ENCODE measurements at places on chromosomes 13 and 19.

GRCh38 chr13:78764665-78765064, 105.7 kb upstream of the OBI1 start:
- DNase-seq: no peak

DNA sequence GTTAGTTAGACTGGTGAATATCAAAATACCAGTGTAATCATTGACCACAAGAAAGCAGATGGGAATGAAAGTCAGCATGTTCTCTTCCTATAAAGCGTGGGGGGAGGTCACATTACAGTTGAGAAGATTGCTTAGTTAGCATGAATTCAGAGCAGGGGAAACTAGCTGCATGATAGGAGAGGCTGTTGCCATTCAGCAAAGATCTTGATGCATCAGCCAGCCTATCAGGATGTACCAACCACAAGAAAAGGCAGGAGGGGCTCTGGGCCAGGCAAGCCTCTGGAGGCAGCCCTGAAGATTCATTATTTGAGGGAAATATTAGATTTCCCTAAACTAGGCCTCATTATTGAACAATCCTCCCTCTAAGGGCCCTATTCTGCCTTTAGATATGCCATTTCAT, 5.0 kb upstream of the MTMR6 start:
- no peak for DNase-seq

DNA sequence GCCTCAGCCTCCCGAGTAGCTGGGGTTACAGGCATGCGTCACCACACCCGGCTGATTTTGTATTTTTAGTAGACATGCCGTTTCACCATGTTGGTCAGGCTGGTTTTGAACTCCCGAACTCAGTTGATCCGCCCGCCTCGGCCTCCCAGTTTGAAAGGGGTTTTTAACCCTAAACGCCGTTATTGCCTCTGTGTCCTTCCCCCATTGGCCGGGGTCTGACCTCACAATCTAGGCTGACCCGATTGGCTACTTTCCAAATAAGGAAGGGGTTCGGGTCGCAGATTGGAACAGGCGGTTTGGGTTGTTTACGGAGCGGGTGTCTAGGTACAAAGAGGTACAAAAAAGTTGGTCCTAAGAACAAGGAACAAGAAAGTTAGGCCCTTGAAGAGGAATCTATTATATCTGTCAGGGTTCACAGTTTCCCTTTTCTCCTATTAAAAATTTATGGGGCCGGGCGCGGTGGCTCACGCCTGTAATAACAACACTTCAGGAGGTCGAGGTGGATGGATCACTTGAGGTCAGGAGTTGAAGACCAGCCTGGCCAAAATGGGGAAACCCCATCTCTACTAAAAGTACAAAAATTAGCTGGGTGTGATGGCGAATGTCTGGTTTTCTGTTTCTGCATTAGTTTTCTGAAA, 1.0 kb downstream of the ZNF253 start:
- peak; percentile 20 for DNase-seq

DNA sequence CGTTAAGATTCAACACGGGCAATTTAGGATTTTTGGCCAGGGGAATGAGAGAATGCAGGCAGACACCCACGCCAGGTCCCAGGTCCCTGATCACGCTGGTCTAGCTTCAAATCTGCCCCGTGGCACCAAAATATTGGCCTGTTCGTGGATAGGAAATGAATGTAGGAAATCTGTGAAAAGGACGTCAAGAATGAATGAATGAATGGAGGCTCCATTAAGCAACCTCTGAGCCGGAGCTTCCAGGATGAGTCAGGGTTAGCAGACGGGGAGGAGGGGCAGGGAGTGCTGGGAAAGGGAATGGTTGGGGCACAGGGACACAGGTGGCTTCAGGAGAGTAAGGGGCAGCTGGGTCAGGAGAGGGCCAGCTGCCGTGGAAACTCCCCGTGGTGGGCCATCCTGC, 4.2 kb downstream of the SULT2B1 start:
- no peak for DNase-seq

- DNase-seq: no peak
Observed at GRCh38 chr13:75486146-75487062, 4.4 kb upstream of the TBC1D4 start.

GRCh38 chr19:19531951-19532805, 3.5 kb downstream of the YJEFN3 start:
- DNase-seq: peak; percentile 82

- DNase-seq: no peak
Observed at GRCh38 chr13:101572456-101572855, 120.0 kb downstream of the ITGBL1 start.

- no peak for DNase-seq
Observed at GRCh38 chr19:30426864-30427263, 54.7 kb downstream of the ZNF536 start.

DNA sequence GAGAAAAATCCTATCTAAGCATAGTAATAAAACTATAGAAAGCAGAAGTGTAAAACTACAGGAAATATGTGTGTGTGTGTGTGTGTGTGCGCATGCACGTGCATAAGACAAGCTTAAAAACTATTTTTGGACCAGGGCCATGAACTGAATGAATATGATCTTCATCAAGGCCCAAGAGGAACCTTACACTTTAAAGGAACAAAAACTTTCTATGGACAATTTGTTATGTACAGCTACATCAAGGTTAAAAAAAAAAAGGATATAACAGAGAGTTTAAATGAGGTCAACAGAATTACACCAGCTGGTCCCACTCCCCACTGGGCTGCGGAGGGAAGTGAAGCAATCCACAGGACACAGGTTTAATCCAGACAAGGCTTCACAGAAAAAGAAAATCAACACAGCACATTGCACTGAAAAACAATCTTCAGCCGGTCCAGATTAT, 151.1 kb downstream of the LHFPL6 start:
- DNase-seq: no peak

- no peak for DNase-seq
Observed at GRCh38 chr13:48233889-48234488, 983 bp downstream of the ITM2B start.

DNA sequence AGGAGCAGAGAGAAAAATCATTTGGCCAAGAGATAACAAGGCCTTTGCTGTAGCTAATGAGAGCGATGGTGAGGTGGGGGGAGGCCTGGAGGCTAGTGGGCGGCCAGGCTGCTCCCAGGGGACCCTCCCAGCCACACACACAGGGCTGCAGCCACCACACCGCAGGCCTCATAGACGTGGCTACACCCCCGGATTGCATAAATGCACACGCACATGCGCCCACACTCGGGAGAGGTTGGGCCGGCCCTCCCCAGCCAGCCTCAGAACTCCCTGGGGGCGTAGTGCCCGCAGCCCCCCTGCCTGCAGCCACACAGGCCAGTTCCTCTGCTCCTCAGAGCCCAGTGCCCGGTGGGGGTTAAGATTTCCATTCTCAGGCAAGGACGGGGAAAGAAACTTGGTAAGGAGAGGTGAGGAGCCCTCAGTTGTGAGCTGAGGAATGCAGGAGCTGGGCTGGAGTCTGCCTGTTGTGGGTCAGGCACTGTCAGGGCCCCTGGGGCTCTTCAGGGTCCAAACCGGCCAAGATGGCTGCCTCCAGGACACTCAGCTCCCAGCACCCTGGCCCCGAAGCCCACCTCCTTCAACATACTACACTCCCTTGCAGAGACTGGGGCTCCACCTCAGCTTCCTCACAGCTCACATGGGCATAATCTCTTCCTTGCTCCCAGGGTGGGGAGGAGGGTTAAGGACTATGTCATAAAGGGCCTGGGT, 8.0 kb downstream of the PTH2 start:
- DNase-seq: no peak

GRCh38 chr19:9075064-9075949, 11.6 kb upstream of the OR1M1 start:
- no peak for DNase-seq

- DNase-seq: no peak
Observed at GRCh38 chr19:28500296-28500695, 712.7 kb downstream of the UQCRFS1 start.

DNA sequence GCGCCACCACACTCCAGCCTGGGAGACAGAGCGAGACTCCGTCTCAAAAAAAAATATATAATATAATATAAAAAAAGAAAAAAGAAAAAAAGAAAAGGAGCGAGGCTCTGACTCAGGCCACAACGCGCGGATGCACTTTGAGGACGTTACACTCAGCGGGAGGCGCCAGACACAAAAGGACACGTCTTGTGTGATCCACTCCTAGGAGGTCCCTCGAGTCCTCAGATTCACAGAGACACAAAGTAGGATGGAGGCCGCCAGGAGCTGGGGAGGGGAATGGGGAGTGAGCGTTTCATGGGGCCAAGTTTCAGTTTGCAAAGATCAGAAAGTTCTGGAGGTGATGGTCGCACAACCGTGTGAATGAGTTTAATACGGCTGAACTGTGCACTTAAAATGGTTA, 8.5 kb upstream of the ABHD17A start:
- DNase-seq: no peak

DNA sequence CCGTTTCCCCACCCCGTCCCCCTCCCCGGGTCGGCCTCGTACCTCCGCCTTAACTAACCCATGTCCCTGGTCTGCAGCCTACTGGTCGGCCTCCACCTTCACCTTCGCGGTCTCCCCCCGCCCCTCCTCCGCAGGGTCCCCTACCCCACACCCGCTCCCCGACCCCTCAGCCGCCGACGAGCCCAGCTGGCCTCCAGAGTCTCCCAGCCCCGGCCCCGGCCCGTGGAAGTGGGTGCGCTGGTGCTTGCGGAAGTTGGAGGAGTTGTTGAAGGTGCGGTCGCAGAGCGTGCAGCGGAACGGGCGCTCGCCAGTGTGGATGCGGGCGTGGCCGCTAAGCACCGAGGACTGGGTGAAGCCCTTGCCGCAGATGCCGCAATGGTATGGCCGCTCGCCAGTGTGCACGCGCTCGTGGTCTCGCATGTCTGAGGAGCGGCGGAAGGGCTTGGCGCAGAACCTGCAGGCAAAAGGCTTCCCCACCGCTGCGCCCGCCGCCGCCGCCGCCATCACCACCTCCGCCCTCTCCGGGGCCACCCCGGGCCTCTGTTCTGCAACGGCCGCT, 2.6 kb downstream of the ZNF784 start:
- no peak for DNase-seq

DNA sequence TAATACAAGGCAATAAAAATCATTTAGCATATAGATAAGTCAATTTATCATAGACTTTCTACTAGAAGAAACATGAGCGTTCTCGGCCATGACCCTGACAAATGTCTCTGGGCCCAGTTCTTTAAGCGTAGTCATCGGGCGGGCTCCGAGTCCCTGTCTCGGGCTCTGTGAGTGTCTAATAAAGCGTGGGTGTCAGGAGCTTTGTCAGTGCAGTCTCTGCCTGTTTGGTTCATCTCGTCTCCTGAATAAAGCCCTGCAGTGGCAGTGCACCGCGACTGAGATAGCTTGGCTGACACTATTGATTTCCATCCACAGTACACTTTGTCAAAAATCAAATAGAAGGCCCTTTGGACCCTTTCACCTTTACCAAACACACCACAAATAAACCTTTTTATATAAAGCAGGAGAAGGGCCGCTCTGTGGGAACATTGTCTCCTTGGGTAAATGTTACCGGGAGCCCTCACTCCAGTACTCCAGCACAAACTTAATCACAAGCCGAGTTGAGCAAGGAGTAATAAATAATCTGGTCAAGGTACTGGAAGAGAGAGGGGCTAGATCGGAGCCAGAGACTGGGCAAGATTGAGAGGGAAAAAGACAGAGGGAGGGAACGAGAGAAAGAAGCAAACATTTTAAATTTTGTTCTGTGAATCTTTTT, 368.2 kb upstream of the TSHZ3 start:
- DNase-seq: no peak

- DNase-seq: no peak
Observed at GRCh38 chr13:81591528-81592220, 1250.7 kb upstream of the SPRY2 start.

DNA sequence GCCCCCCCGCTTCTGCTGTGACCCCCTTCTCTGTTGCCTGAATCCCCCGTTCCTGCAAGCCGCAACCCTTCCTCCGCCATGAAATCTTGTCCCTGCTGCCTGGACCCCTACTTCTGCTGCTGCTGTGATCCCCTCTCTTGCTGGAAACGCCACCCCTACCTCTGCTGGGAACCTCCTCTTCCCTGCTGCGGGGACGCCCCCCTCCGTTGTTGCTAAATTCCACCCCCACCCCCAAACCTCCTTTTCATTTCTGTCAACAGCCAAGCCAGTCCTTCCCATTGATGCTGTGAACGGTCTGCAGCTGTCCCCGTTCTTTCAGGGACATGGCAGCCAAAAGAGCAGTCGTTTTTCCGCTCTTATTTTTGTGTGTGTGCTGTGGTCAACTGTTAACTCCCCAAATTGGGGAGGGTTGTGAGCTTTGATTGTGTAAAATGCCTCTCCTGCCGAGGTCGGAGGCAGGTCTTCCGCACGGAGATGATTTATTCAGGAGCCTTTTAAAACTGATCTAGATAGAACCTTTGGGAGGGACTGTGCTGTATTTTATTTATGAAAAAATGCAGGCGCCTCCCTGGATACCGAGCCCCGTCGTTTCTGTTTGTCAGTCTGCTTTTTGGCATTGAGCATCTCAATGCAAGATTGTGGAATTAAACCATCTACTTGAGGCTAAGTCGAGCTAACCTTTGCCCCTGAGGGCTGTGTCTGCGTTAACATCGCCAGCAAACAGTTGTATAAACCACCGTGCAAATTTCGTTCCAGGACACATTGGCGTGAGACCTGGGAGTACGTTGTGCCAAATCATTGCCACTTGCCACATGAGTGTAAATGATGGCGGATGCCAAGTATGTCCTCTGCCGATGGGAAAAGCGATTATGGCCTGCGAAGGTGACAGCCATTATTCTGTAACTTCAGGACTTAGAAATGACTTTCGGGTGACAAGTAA, 27.9 kb upstream of the NDUFS7 start:
- DNase-seq: no peak

- DNase-seq: no peak
Observed at GRCh38 chr19:45385392-45386221, 15.2 kb upstream of the ERCC2 start.

GRCh38 chr19:44608391-44608821, 5.0 kb upstream of the IGSF23 start:
- DNase-seq: no peak

All from effector CD8-positive, alpha-beta T cell (primary cell).